ENCODE measurements at places on chromosomes 2 and 18.

DNA sequence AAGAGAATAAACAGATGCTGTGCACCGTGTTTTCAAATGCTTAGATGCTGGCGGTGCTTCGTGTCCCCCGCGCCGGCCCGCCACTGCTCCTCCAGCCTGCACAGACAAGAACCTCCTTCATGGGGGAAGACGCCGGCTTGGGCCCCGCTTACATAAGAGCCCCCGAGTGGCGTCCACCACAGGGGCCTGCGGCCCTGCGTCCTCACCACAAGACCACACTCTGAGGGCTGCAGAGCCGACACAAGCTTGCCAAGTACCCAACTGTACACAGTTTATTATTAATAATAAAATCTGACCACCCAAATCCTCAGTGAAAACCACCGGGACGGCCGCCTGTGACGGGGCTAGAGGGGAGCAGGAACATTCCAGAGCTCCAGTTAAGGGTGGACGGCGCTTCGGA, 232.2 kb downstream of the HDAC4 start:
- DNase-seq, result no peak

DNA sequence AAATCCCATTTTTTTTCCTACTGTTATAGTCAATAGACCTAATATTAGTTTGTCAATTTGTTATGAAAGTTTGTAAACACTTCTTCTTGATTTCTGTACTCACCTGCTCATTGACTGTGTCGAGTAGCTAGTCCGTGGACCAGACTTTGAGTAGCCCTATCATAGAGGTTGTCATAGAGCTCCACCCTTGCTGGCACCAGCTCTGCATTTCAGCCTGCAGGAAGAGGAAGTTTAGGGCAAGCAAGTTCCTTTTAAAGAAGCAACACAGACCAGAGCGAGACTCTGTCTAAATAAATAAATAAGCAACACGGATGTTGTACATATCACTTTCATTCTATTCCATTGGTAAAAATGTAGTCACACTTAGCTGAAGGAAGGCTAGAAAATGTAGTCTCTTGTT, 74.0 kb downstream of the MCFD2 start:
- DNase-seq, result no peak

DNA sequence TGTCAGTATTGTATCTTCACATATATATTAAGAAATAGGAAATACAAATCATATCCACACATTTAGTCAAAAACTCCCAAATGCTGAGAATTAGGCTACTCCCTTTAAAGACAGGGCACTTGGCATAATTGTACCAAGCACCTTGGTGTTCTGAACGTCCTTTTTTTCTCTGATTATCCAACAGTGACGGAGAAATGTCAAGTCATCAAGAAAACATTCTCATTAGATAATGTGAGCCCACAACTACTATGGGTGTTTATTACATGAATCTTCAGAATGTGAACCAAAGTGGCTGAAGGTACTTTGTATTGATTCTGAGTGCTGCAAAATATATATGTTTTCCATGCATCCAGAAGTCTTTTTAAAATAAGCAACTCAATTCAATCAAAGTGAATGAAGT, 83.8 kb downstream of the PSMG2 start:
- no peak for DNase-seq

- no peak for DNase-seq
Measured at GRCh38 chr2:85326406-85327159, 1.2 kb downstream of the TGOLN2 start.

GRCh38 chr2:112718863-112719370, 1.9 kb upstream of the NT5DC4 start:
- no peak for DNase-seq

All from ACHN (cell line).